ENCODE measurements at places on chromosomes 12 and 14. TPM values are rescaled to one million over a fixed set of nuclear protein-coding genes. Genes with fewer than 3 reads are reported as not detected.

DNA sequence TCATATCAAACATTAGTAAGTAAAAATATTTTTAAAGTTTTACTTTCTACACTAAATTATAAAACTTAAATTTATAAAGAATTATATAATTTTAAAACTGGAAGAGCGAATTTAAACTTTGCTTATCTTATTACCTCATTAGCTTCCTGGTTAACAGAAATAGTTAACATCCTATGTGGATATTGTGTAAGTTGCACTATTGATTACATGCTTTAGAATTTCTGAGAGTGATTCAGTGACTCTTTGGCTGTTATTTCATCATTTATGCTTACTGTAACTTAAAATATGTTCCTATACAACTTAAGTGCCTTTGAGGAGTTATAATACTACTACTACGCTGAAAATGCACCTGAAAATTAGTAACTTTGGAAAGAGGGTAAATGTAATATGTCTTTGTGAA, 101.4 kb downstream of the FOXA1 start:
- DNase-seq = peak; percentile 56

DNA sequence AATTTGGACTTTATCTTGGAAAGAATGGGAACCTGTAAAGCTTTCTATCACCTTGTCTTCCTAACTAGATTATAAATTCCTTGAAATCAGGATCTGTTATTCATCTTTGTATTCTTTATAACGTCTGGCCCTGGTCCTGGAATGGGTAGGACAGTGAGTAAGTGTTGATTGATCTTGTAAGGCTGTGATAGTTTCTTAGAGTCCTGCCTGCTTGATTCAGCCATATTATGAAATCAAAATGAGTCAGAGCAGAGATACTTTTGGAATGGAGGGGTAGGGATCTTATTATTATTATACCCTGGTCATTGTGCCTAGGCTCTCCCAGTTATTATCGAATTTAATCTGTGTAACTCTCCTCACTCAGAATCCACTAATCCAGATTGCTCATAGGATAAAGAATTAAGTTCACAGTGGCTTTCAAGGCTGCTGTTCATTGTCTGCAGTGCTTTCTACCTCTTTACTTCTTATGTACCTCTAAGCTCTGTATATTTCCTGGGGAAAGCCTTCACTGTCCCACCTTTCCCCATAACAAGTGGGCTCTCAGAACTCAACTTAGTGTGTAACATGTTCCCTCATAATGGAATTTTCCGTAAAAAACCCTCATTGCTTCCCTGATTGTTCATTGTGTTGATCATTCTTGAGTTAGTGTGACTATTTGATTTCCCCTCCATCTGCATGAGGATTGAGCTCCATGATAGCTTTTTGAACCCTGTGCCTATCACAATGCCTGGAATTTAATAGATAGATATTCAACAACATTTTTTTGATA, 93.3 kb downstream of the DAAM1 start:
- DNase-seq = peak; percentile 95

OR10A7 gene
- not detected for total RNA-seq

EFS gene
- 5.4 TPM for total RNA-seq
